Articular chondrocyte of knee joint (primary cell): ENCODE measurements at places on chromosomes 5 and 9. TPM values are rescaled to one million over a fixed set of nuclear protein-coding genes. Genes with fewer than 3 reads are reported as not detected.

CLIC3 gene
- 16.0 and 16.6 TPM in 2 replicates for total RNA-seq

PDE6A gene
- not detected in 2 replicates for total RNA-seq

PRXL2C gene
- 36.3 and 48.1 TPM in 2 replicates for total RNA-seq

ALDH1A1 gene
- under 0.01 and 0.22 TPM in 2 replicates for total RNA-seq

OR1Q1 gene
- not detected in 2 replicates for total RNA-seq

MUSK gene
- total RNA-seq = 0.39 and 0.97 TPM in 2 replicates

IFNE gene
- total RNA-seq = 5.1 and 6.8 TPM in 2 replicates

RIMOC1 gene
- total RNA-seq = 38.7 and 41.7 TPM in 2 replicates

OR1J2 gene
- 0.26 and 0.32 TPM in 2 replicates for total RNA-seq

F2R gene
- total RNA-seq = 0.39 and 1.1 TPM in 2 replicates
